ENCODE measurements at places on chromosomes 5 and 9.

GRCh38 chr5:94830520-94830919 is 212.1 kb downstream of the SLF1 start:
- H3K4me1 ChIP-seq, result no peaks in the 10 kb centered on the region
- DNase-seq, result no peak
- H3K27me3 ChIP-seq, result no peaks in the 10 kb centered on the region

GRCh38 chr5:135047347-135047695 is 13.3 kb upstream of the PITX1 start:
- no peak overlapping the region for H3K4me3 ChIP-seq
- H3K4me1 ChIP-seq, result no peaks in the 10 kb centered on the region
- H3K27me3 ChIP-seq, result peaks cover 94% of the 10 kb centered on the region
- DNase-seq, result no peak
- no peak overlapping the region for H3K27ac ChIP-seq

DNA sequence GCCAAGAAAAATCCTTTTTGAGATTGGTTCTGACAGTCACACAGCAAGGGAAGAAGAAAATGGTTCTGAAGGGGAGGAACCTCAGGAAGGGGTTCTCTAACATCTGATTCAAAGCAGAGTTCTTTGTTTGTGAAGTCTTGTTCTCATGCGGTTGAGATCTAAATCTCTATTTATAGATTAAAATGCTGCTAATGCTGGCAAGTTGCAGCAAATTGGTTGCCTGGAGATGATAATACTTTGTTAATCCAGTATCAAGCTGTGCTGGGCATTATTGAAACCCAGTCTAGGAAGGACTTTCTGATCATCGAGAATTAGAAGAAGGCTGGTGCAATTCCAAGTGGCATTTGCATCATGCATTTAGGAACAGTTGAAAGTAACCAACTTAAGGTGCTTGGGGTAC is 34.0 kb upstream of the SLC28A3 start:
- DNase-seq, result no peak
- no peak overlapping the region for H3K4me3 ChIP-seq

DNA sequence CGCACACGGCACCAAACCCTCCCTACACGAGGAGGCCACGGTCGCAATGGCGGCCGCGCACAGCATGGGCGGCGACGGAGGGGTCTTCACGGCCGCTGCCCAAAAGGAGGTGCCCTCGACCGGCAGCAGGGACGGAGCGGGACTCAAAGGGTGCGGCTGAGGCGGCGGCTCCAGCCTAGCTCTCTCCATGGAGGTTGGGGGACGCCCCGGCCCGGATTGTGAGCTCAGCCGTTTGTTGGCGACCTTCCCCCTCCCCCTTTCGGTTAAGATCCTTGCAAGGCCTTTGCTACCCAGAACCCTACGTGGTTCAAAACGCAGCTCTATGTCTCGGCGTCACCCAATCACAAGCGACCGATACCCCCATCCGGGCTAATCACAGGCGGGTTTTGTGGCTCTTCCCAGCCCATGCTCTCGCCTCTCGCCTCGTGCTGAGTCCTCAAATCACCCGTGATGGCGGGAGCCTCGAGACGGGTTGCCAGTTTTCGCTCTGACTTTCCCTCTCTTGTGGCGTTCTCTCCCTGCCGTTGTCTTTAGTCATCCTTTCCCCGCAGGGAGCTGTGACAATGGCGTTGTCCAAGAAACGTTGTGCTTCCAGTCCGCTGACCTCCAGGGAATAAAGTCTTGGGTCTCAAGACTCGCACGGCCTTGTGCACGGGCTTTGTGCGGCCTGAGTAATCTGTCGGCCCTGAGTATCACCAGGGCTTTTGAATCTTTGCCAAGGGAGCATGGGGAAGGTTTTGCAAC is 19.5 kb downstream of the C5orf52 start:
- H3K36me3 ChIP-seq, result no peaks in the 10 kb centered on the region
- H3K4me3 ChIP-seq, result no peak overlapping the region
- H3K27ac ChIP-seq, result no peak overlapping the region
- H3K4me1 ChIP-seq, result peaks cover 2% of the 10 kb centered on the region
- DNase-seq, result no peak

DNA sequence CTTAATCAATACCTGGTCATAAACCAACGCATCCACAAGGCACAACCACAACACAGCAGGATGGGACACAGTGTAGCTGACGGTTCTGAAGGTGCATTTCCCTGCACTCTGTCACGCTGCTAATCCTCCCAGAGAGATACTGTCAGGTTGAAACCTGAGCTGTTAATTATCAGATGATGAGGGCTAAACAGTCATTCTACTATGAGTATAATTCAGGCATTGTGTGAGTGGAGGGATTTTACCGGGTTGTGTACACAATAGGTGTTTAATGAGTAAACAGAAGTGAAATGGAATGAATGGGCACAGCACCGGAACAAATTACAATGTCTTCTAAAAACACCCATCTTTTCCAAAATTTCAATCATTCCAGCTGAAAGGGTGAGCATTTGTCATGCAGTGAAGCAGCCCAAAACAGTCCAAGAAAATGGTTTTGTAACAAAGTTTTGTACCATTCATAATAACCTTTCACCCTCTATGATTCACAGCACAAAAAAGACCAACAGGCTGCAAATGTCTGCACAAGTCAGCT is 71.5 kb downstream of the ABCA1 start:
- no peak for DNase-seq
- no peak overlapping the region for H3K27ac ChIP-seq
- H3K4me3 ChIP-seq, result no peak overlapping the region
- H3K27me3 ChIP-seq, result no peaks in the 10 kb centered on the region

DNA sequence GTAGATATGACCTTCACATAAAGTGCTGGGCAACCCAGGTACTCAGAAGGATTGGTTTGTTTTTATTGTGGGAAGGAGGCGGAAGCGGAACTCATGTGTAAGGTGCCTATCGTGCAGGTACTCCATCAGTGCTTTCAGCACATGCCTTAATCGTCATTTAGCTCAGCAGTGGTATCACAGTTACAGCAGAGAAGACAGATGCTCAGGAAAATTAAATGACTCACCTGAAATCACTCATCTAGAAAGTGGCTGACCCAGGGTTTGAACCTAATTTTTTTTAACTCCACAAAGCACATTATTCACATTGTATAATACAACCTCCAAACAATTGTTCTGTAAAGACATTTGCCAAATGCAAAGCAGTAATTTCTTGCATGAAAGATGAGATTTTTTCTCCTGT is 2.2 kb downstream of the C5orf46 start:
- no peaks in the 10 kb centered on the region for H3K36me3 ChIP-seq
- no peak for DNase-seq
- no peak overlapping the region for H3K4me3 ChIP-seq
- no peak overlapping the region for H3K27ac ChIP-seq
- H3K27me3 ChIP-seq, result no peaks in the 10 kb centered on the region

All from muscle of leg (tissue), 16 donors.